ENCODE measurements at places on chromosomes 2 and 18.

GRCh38 chr2:188609321-188610049 lies 317.8 kb downstream of the GULP1 start:
- DNase-seq: no peak

DNA sequence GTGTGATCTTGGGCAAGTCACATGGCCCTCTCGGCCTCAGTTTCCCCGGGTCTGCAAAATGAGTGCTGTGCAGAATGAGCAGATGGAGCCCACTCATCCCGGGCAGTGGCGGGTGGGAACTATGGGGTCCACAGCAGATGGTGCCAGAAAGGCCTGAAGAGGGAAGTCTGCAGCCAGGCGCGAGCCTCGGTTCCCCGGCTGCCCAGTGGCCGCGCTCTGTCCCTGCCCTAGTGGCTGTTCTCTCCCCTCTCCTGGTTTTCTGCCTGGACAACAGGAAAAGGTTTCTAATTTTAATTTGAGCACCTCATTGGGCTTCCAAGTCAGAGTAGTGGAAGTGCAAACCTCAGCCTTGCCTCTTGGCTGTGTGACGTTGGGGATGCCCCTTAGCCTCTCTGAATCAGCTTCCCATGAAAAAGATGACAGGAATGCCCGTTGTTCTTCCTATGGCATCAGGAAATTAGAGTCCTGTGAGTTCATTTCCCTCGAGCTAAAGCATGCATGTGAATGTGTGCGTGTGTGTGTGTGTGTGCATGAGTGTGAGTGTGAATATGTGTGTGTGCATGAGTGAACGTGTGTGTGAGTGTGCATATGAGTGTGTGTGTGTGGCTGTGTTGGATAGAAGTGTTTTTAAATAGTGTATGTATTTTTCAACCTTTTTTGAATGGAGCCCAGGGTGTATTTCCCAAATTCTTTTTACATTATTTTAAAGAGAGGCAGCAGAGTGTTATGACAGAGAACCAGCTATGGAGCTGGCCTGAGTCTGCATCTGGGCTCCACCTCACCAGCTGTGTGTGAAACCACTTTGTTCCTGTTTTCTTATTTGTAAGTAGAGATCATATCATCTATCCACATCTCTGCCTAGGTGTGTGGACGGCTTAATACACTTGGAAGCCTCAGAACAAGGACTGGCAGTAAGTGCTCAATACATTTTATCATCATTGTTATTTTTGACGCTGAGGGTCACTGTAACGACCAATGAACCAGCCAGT lies 41.3 kb downstream of the RRM2 start:
- no peak for DNase-seq

GRCh38 chr2:219087361-219087760 lies 26.6 kb upstream of the IHH start:
- DNase-seq: no peak

GRCh38 chr2:170488807-170489206 lies 226.3 kb upstream of the SP5 start:
- DNase-seq: no peak

DNA sequence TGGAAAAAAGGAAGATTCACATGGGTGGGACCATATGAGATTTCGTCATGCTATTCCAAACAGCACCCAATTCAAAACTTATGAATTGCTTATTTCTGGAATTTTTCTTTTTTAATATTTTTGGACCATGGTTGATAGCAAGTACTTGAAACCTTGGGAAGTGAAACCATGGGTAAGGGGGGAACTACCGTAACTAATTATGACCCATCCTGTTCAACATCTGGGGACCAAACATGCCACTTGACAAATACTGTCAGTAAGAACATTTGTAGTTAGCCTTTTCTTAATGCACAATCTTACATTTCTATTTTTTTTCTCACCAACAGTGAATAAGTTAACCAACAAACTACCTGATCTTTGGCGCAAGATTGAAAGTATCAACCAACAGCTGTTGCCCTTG lies 105.7 kb upstream of the TTC39C start:
- no peak for DNase-seq
